ENCODE measurements at places on chromosomes 2 and 18. TPM values are rescaled to one million over a fixed set of nuclear protein-coding genes. Genes with fewer than 3 reads are reported as not detected.

DNA sequence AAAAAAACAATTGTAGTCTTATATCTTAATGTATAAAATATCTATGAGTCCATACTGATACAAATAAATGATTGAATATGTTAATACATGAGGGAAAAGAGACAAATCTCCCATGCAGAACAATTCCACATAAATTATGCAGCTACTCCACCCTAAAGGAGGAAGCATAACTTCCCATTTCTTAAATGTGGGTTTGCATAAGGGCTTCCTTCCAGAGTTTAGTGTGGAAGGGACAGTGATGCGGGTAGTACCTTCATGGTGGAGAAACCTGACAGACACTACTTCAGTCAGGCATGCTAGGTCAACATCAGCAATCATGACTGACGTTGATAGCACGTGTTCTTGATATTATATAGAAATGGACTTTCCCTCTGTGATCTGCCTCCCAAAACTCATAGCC, 146.9 kb upstream of the STON1 start:
- H3K4me1 ChIP-seq = peaks cover 5% of the 10 kb centered on the region
- no peak for DNase-seq
- no peaks in the 10 kb centered on the region for H3K36me3 ChIP-seq
- no peak overlapping the region for H3K4me3 ChIP-seq
- H3K27ac ChIP-seq = no peak overlapping the region
- H3K27me3 ChIP-seq = no peaks in the 10 kb centered on the region

GRCh38 chr2:202808754-202809153, 62.8 kb downstream of the ICA1L start:
- no peak overlapping the region for H3K27ac ChIP-seq
- no peak for DNase-seq
- no peaks in the 10 kb centered on the region for H3K36me3 ChIP-seq
- H3K27me3 ChIP-seq = no peaks in the 10 kb centered on the region

DNA sequence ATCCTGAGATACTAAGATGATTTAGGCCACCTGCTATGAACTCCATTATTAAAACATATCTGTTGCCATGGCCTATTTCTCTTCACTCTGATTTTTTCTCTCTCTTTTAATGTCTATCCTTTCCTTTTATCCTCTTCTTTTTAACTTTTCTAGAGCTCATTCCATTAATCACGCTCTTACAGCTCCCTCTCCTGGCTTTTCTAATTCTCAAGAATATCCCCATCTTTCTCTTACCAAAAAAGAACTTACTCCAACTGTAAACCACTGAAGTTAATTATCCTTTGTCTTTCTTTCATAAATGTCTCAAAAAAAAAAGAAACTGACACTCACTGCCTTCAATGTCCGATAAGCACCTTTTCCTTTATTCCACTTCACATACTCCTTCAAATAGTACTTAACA, 7.9 kb downstream of the PPP3R1 start:
- peaks cover 98% of the 10 kb centered on the region for H3K4me1 ChIP-seq
- H3K27me3 ChIP-seq = no peaks in the 10 kb centered on the region
- no peak overlapping the region for H3K4me3 ChIP-seq
- H3K27ac ChIP-seq = no peak overlapping the region
- DNase-seq = no peak
- H3K36me3 ChIP-seq = no peaks in the 10 kb centered on the region

- H3K27me3 ChIP-seq = no peaks in the 10 kb centered on the region
- peaks cover 71% of the 10 kb centered on the region for H3K36me3 ChIP-seq
- no peak overlapping the region for H3K4me3 ChIP-seq
- no peak for DNase-seq
- H3K27ac ChIP-seq = no peak overlapping the region
Observed at GRCh38 chr2:120984046-120984445, 248.4 kb downstream of the GLI2 start.

DNA sequence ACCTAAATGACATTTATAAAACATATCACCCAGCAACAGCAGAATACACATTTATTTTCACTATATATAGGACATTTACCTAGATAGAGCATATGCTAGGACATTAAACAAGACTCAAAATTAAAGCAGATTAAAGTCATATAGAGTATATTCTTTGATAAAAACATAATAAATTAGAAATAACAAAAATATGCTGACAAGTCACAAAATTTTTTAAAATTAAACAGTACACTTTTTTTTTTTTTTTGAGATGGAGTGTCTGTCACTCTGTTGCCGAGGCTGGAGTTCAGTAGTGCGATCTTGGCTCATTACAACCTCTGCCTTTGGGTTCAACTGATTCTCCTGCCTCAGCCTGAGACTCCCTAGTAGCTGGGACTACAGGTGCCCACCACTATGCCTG, 758.9 kb upstream of the NRXN1 start:
- H3K27me3 ChIP-seq = no peaks in the 10 kb centered on the region
- H3K4me3 ChIP-seq = no peak overlapping the region
- DNase-seq = no peak
- no peaks in the 10 kb centered on the region for H3K36me3 ChIP-seq
- no peak overlapping the region for H3K27ac ChIP-seq

DNA sequence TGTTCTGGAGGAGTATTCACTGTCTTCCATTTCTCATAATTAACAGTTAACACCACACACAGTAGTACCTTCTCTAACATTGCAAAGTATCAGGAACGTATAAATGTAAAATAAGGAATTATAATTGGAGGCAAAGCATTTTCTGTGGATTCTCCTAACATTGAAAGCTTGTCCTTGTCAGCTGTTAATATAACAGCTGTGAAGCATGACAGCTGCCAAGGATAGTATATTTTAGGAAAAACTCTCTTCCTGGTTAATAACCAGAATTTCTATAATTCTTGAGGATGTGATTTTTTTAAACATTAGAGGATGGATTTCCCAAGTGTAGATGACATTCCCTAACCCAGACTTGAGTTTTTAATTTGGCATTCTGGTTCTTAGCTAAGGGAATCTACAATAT, 110.3 kb downstream of the EPC2 start:
- no peak for DNase-seq
- H3K4me1 ChIP-seq = no peaks in the 10 kb centered on the region
- no peak overlapping the region for H3K4me3 ChIP-seq
- no peak overlapping the region for H3K27ac ChIP-seq

- no peak for DNase-seq
- no peaks in the 10 kb centered on the region for H3K27me3 ChIP-seq
- no peak overlapping the region for H3K4me3 ChIP-seq
- H3K27ac ChIP-seq = no peak overlapping the region
Observed at GRCh38 chr2:32375228-32375892, 18.5 kb downstream of the BIRC6 start.

DNA sequence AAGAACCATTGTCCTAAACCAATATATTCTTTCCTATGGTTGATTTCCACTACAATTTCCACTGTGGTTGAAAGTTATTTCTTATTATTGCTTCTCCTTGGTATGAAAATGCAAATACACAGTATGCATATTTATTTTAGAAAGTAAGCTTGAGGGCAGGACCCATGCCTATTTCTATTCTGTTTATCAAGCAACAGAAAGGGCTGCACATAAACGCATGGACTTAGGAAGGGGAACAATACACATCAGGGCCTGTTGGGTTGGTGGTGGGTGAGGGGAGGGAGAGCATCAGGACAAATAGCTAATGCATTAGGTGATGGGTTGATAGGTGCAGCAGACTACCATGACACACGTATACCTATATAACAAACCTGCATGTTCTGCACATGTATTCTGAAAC, 20.7 kb downstream of the SLC4A3 start:
- H3K27ac ChIP-seq = no peak overlapping the region
- no peak overlapping the region for H3K4me3 ChIP-seq
- no peaks in the 10 kb centered on the region for H3K36me3 ChIP-seq
- no peaks in the 10 kb centered on the region for H3K27me3 ChIP-seq
- no peak for DNase-seq

GRCh38 chr2:120863661-120864320, 128.1 kb downstream of the GLI2 start:
- no peaks in the 10 kb centered on the region for H3K27me3 ChIP-seq
- no peaks in the 10 kb centered on the region for H3K36me3 ChIP-seq
- no peak overlapping the region for H3K4me3 ChIP-seq
- peaks cover 63% of the 10 kb centered on the region for H3K4me1 ChIP-seq

GRCh38 chr2:46481198-46482193, 2.1 kb downstream of the TMEM247 start:
- no peaks in the 10 kb centered on the region for H3K36me3 ChIP-seq
- DNase-seq = no peak
- H3K27me3 ChIP-seq = no peaks in the 10 kb centered on the region
- H3K4me1 ChIP-seq = no peaks in the 10 kb centered on the region
- no peak overlapping the region for H3K27ac ChIP-seq

GRCh38 chr18:56380685-56381084, 257.7 kb downstream of the TXNL1 start:
- H3K4me3 ChIP-seq = no peak overlapping the region
- no peaks in the 10 kb centered on the region for H3K36me3 ChIP-seq
- no peak for DNase-seq
- no peak overlapping the region for H3K27ac ChIP-seq

- H3K4me3 ChIP-seq = no peak overlapping the region
- no peaks in the 10 kb centered on the region for H3K27me3 ChIP-seq
- peaks cover 7% of the 10 kb centered on the region for H3K36me3 ChIP-seq
- no peak overlapping the region for H3K27ac ChIP-seq
Observed at GRCh38 chr2:121334581-121335293, 49.7 kb upstream of the TFCP2L1 start.

DNA sequence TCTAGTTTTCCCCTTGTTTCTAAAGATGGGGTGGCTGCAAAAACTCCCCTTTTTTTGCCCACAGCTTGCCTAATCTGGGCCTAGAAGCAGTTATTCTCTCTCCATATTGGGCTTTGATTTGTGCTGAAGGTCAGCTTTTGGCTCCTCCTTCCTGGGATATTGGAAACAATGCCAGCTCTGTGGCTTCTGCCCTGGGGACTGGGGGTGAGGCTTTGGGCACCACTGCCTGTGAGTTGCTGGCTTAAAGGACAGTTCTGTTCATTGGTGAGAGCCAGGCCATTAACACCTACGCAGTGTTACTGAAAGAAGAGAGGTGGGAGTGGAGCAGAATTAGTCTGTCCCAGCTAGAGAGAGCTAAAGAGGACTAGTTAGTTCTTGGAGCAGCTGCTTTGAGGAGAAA, 4.3 kb downstream of the UBXN2A start:
- DNase-seq = no peak
- peaks cover 19% of the 10 kb centered on the region for H3K4me1 ChIP-seq
- no peaks in the 10 kb centered on the region for H3K27me3 ChIP-seq
- no peak overlapping the region for H3K27ac ChIP-seq

- no peak overlapping the region for H3K4me3 ChIP-seq
- no peaks in the 10 kb centered on the region for H3K4me1 ChIP-seq
- no peaks in the 10 kb centered on the region for H3K27me3 ChIP-seq
- no peak overlapping the region for H3K27ac ChIP-seq
- H3K36me3 ChIP-seq = no peaks in the 10 kb centered on the region
Observed at GRCh38 chr2:232889876-232890401, 19.9 kb downstream of the SNORC start.

DNA sequence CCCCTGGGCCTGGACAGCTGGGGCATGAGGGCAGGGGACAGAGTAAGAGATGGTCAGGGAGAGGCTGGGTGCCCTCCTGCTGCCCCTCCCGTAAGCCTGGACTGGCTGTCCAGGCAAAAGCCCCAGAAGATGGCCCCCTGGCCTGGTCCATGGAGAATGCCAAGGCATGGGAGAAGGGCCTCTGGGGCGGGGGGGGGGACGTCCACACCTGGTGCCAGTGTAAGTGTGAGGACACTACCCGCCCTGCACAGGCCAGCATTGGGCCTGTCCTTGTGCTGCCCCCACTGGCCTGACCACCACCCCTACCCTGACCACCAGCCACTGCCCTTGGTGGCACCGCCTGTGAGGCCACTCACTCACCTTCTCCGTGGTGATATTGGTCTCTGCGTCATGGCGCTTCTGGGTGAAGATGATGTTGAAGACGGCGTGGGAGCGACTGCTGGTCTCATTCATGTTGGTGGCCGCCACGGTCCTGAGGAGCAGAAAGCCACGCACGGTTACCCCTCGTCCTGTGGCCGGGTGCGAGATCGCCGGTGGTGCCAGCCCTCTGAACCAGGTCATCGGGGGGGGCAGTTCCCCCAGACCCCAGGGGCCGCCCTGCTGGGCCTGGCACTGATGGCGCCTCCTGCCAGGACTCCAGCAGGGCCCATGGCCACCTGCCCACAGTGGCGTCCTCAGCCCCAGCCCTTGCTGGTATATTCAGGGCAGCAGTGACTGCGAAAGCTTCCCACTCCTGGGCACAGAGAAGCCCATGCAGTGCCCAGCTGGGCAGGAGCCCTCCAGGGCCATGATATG, 35.2 kb downstream of the KIF1A start:
- H3K4me3 ChIP-seq = no peak overlapping the region
- H3K27me3 ChIP-seq = peaks cover 72% of the 10 kb centered on the region
- no peaks in the 10 kb centered on the region for H3K36me3 ChIP-seq
- no peak overlapping the region for H3K27ac ChIP-seq
- no peaks in the 10 kb centered on the region for H3K4me1 ChIP-seq

DNA sequence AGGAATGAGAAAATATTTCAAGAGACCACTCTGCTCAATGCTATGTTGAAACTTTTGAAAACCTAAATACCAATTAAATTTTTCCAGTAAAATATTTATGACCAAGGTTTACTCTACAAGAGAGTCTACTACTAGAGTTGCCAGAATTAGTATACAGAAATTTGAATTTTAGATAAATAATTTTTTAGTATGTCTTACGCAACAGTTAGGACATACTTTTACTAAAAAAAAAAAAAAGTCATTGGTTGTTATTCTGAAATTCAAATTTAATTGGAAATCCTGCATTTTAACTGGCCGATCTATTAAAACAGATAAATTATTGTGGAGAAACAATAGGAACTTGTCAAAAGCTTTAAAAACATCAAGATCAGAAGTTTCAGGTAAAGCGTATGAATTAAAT, 49.1 kb upstream of the TMEM200C start:
- no peaks in the 10 kb centered on the region for H3K36me3 ChIP-seq
- DNase-seq = no peak
- H3K4me1 ChIP-seq = no peaks in the 10 kb centered on the region
- H3K27me3 ChIP-seq = no peaks in the 10 kb centered on the region
- H3K4me3 ChIP-seq = no peak overlapping the region

DNA sequence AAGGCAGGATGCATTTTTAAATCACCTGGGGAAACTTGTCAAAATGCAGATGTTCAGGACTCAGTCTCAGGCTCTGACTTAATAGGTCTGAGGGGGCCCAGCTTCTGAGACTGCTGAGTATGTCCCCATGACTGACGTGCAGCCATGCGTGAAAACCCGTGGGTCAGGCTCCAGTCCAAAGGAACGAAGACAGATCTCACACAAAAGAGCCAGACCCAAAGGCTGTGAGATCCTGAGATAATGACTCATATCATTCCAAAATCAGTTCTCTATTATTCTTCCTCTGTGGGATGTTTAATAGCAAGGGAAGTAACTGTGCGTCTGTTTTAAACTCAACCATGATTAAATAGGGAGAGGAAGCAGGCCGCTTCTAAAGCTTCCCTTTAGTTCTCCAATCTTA, 107.4 kb upstream of the ACAA2 start:
- no peak overlapping the region for H3K27ac ChIP-seq
- no peak overlapping the region for H3K4me3 ChIP-seq
- H3K36me3 ChIP-seq = no peaks in the 10 kb centered on the region
- no peaks in the 10 kb centered on the region for H3K4me1 ChIP-seq
- DNase-seq = no peak

- H3K27me3 ChIP-seq = no peaks in the 10 kb centered on the region
- H3K36me3 ChIP-seq = peaks cover 64% of the 10 kb centered on the region
- no peak for DNase-seq
- H3K4me1 ChIP-seq = peaks cover 2% of the 10 kb centered on the region
- H3K27ac ChIP-seq = no peak overlapping the region
- no peak overlapping the region for H3K4me3 ChIP-seq
Observed at GRCh38 chr2:121356058-121356640, 71.1 kb upstream of the TFCP2L1 start.

The ORMDL1 gene
- 60.2 TPM for total RNA-seq

The CHRNG gene
- total RNA-seq = not detected

The NEU2 gene
- not detected for total RNA-seq

The GCG gene
- total RNA-seq = not detected

The B3GNT7 gene
- 4.0 TPM for total RNA-seq

The AFF3 gene
- total RNA-seq = 48.5 TPM

The SERPINB7 gene
- total RNA-seq = not detected

The SERPINB13 gene
- total RNA-seq = not detected

The TMEM169 gene
- total RNA-seq = under 0.01 TPM

The TCF7L1 gene
- total RNA-seq = 8.7 TPM
